Naive thymus-derived CD8-positive, alpha-beta T cell (primary cell): ENCODE measurements at places on chromosomes 7 and 10. TPM values are rescaled to one million over a fixed set of nuclear protein-coding genes. Genes with fewer than 3 reads are reported as not detected.
A peak's percentile ranks its signal among the peaks of the same experiment; 100 is the strongest.

DNA sequence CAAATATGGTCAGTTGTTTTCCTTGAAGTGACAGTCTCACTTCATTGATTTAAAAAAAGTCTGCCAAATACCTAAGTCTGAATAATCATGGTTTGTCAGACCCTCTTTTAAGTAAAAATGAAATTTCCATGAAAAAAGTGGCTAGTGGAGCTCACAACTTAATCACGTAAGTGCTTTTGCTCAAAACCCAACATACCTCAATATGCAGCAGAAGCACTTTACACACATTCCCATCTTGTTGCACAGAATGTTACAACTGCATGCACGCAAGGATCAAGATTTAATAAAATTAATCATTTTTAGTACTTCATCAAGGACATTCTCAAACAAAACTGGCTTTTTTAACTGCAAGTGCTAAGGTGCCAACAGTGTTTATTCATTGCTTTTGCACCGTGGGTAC, 21.6 kb downstream of the EZH2 start:
- no peak for DNase-seq
- H3K4me1 ChIP-seq, result no peaks in the 10 kb centered on the region

GRCh38 chr7:129535896-129536295, 33.6 kb downstream of the SMKR1 start:
- H3K4me3 ChIP-seq, result peak overlapping the region; percentile 48
- H3K4me1 ChIP-seq, result peaks cover 26% of the 10 kb centered on the region
- DNase-seq, result no peak
- H3K27ac ChIP-seq, result peak overlapping the region; percentile 90

DNA sequence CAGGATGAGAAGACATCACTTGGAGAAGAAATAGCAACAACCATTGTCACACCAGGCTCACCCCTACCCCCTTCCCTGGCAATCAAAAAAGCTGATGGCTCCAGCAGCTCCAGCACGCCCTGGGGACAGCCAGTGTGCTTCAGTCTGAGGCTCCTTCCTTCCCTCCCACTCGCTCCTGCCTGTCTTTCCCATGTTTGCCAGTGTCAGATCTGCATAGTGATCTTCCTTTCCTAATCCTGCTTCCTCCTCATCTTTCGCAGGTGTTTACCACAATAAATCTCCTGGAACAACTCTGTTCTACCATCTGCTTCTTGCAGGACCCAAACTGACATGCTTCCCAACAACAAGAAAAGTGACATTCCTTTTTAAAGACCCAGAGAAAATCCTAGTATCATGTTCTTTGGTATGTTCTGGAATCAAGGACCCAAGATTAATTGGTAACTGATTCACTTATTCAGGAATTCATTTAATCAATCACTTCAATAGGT, 57.1 kb downstream of the STEAP1B start:
- DNase-seq, result no peak
- no peak overlapping the region for H3K27ac ChIP-seq
- peaks cover 11% of the 10 kb centered on the region for H3K27me3 ChIP-seq

DNA sequence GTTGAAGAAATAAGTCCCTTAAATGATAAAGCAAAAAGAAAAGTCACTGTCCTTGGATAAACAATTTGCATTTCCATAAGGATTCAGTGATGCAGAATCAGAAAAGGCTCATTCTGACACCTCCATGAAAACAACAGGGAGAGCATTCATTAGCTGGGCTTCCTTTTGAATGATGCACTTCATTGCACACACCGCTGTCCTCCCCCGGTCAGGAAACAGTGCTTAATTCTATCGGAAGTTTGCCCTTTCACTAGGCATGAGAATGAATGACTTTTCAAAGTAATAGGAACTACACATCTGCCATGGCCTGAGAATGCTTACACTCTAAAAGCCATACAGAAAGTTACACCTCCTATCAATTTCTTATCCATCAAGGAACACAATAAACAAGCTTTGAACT, 4.2 kb downstream of the PCDH15 start:
- H3K27me3 ChIP-seq, result no peaks in the 10 kb centered on the region
- no peak overlapping the region for H3K4me3 ChIP-seq

DNA sequence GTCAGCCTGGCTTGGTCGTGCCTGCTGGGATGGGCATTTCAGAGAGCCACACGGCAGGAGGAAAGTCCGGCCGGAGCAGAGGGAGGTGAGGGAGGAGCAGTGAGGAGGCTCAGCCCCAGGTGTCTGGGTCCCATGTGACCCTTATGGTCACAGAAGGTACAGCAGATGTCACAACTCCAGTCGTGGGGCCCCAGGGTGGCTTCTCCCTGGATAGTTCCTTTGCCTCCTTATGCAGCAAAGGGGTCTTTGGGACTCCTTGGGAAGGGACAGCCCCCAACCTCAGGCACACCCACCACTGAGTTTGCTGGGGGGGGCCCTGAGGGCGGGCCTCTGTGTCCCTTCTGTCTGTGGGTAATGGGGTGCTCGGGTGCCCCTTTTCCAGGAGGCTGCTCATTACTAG, 19.6 kb upstream of the PRKAG2 start:
- H3K27me3 ChIP-seq, result peaks cover 39% of the 10 kb centered on the region
- H3K36me3 ChIP-seq, result no peaks in the 10 kb centered on the region
- H3K4me1 ChIP-seq, result no peaks in the 10 kb centered on the region
- no peak overlapping the region for H3K4me3 ChIP-seq

- no peak overlapping the region for H3K27ac ChIP-seq
- H3K36me3 ChIP-seq, result peaks cover 38% of the 10 kb centered on the region
- peaks cover 8% of the 10 kb centered on the region for H3K4me1 ChIP-seq
- H3K27me3 ChIP-seq, result no peaks in the 10 kb centered on the region
- no peak overlapping the region for H3K4me3 ChIP-seq
Measured at GRCh38 chr10:74677951-74678350, 148.4 kb upstream of the KAT6B start.

GRCh38 chr10:6840766-6841165, 260.7 kb upstream of the PRKCQ start:
- peaks cover 9% of the 10 kb centered on the region for H3K27me3 ChIP-seq
- no peak overlapping the region for H3K27ac ChIP-seq
- H3K36me3 ChIP-seq, result no peaks in the 10 kb centered on the region
- no peak overlapping the region for H3K4me3 ChIP-seq
- no peaks in the 10 kb centered on the region for H3K4me1 ChIP-seq
- DNase-seq, result no peak

DNA sequence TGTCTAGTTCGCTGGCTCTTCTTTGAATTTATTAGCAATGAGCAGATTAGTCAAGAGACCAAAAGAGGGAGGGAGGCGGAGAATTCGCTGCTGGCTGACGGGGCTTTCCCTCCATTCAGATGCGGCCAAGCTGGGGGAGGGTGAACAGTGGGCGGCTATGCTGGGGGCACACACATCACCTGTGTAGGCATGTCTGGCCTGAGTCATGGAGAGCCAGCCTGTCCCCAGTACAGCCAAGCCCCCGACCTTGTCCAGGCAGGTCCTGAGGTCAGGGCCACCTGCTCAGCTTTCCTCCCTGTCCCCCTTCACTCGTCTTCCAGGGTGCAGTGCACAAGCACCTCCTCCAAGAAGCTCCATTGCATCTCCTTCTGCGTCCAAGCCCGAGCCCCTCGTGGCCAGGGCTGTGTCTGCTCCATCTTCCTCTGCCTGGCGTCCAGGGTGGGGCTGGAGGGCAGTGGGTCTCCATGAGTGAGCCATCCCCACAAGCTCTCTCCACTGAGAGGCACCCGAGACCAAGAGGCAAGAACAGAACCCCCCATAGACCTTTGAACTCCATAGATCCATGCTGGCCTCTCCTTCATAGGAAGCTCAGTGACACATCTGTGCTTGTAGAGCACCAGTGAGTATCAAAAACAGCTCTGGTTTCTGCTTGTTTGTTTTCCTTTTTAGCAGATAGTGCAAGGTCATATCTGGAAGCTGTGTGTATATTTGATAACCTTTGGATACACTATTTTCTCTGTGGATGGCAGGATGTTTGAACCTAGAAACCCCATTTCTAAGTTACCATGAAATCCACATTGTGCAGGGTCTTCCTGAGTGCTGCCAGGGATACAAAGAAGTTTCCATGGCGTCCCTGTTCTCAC, 1.9 kb upstream of the DEPP1 start:
- no peak overlapping the region for H3K27ac ChIP-seq
- no peaks in the 10 kb centered on the region for H3K4me1 ChIP-seq
- DNase-seq, result no peak

- no peak for DNase-seq
- H3K27ac ChIP-seq, result peak overlapping the region; percentile 28
- H3K36me3 ChIP-seq, result no peaks in the 10 kb centered on the region
- no peaks in the 10 kb centered on the region for H3K27me3 ChIP-seq
- H3K4me1 ChIP-seq, result peaks cover 19% of the 10 kb centered on the region
- peak overlapping the region; percentile 83 for H3K4me3 ChIP-seq
Measured at GRCh38 chr7:142434666-142435167, 176.9 kb upstream of the PRSS58 start.

DNA sequence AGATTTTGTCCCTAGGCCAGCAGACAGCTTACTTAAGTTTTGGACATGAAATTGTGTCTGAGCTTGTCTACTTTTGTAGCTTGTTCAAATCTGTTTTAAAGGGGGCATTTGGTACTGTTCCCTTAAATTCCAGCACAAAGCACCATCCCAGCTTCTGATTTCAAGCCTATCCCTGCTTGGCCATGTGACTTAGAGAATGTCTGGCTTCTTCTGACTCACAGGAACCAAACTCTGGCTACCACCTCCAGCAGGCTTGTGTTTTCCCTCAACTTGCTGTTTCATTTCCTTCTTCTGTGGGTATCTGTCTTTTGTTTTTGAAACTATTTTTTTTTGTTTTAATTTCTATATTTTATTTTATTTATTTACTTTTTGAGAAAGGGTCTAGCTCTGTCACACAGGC, 97.9 kb upstream of the FZD8 start:
- no peaks in the 10 kb centered on the region for H3K4me1 ChIP-seq
- DNase-seq, result no peak
- no peaks in the 10 kb centered on the region for H3K36me3 ChIP-seq

- no peaks in the 10 kb centered on the region for H3K36me3 ChIP-seq
- DNase-seq, result no peak
- H3K27ac ChIP-seq, result no peak overlapping the region
Measured at GRCh38 chr7:85529201-85529600, 342.3 kb upstream of the SEMA3D start.

GRCh38 chr7:110804501-110804900, 286.4 kb upstream of the LRRN3 start:
- no peaks in the 10 kb centered on the region for H3K4me1 ChIP-seq
- no peak overlapping the region for H3K4me3 ChIP-seq
- no peaks in the 10 kb centered on the region for H3K27me3 ChIP-seq
- no peak overlapping the region for H3K27ac ChIP-seq

GRCh38 chr10:132536241-132536876, 1.2 kb upstream of the INPP5A start:
- no peak overlapping the region for H3K27ac ChIP-seq
- H3K4me3 ChIP-seq, result peak overlapping the region; percentile 54
- DNase-seq, result no peak
- H3K4me1 ChIP-seq, result peaks cover 47% of the 10 kb centered on the region
- H3K36me3 ChIP-seq, result no peaks in the 10 kb centered on the region

- H3K4me1 ChIP-seq, result no peaks in the 10 kb centered on the region
- H3K27ac ChIP-seq, result no peak overlapping the region
- no peaks in the 10 kb centered on the region for H3K36me3 ChIP-seq
- peaks cover 2% of the 10 kb centered on the region for H3K27me3 ChIP-seq
- no peak overlapping the region for H3K4me3 ChIP-seq
Measured at GRCh38 chr7:112182749-112183148, 23.4 kb downstream of the DOCK4 start.

- H3K4me1 ChIP-seq, result no peaks in the 10 kb centered on the region
- peaks cover 11% of the 10 kb centered on the region for H3K36me3 ChIP-seq
Measured at GRCh38 chr10:12980713-12981306, 20.7 kb downstream of the CCDC3 start.

DNA sequence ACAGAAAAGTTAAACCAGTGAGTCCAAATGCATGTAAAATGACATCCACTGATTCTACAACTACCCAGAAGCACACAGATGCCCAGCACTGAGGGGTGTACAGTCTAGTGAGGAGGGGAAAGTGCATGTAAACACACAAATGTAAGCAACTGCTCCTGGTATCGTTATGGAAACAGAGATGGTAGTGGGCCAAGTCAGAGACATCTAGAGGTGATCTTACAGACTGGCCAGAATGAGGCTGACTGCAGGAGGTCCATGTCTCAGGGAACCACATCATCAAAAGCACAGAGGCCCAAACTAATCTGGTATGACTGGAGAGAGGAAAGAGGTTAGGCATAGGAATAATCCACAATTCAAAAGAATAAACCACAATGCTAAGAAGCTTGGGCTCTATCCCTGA, 176.5 kb downstream of the SRPK2 start:
- H3K4me1 ChIP-seq, result peaks cover 90% of the 10 kb centered on the region
- no peak overlapping the region for H3K4me3 ChIP-seq
- DNase-seq, result no peak

GRCh38 chr7:42982604-42983115, 50.5 kb downstream of the MRPL32 start:
- DNase-seq, result no peak
- H3K27me3 ChIP-seq, result peaks cover 27% of the 10 kb centered on the region
- no peak overlapping the region for H3K4me3 ChIP-seq

GRCh38 chr10:28293236-28294168, 9.4 kb downstream of the MPP7 start:
- peak overlapping the region; percentile 72 for H3K4me3 ChIP-seq
- DNase-seq, result no peak
- H3K4me1 ChIP-seq, result peaks cover 79% of the 10 kb centered on the region
- H3K27me3 ChIP-seq, result no peaks in the 10 kb centered on the region

The DNAJB9 gene
- total RNA-seq, result 19.0 TPM

The AKR1C8 gene
- 1.1 TPM for total RNA-seq

The POT1 gene
- total RNA-seq, result 36.1 TPM

The DGKI gene
- not detected for total RNA-seq

The FGFBP3 gene
- total RNA-seq, result 9.4 TPM
